Astrocyte of the spinal cord (primary cell): ENCODE measurements at places on chromosomes 2 and 18.

GRCh38 chr2:128458505-128458904 is 139.8 kb upstream of the HS6ST1 start:
- DNase-seq, result no peak

GRCh38 chr2:224689539-224689938 is 26.6 kb downstream of the CCDC195 start:
- DNase-seq, result no peak

GRCh38 chr2:205292665-205293295 is 389.5 kb upstream of the NRP2 start:
- no peak for DNase-seq

- no peak for DNase-seq
Measured at GRCh38 chr2:46119453-46119852, 177.8 kb upstream of the EPAS1 start.

GRCh38 chr2:167013227-167013626 is 124.9 kb downstream of the XIRP2 start:
- DNase-seq, result peak; percentile 48
